ENCODE measurements at places on chromosomes 2 and 18. TPM values are rescaled to one million over a fixed set of nuclear protein-coding genes. Genes with fewer than 3 reads are reported as not detected.

DNA sequence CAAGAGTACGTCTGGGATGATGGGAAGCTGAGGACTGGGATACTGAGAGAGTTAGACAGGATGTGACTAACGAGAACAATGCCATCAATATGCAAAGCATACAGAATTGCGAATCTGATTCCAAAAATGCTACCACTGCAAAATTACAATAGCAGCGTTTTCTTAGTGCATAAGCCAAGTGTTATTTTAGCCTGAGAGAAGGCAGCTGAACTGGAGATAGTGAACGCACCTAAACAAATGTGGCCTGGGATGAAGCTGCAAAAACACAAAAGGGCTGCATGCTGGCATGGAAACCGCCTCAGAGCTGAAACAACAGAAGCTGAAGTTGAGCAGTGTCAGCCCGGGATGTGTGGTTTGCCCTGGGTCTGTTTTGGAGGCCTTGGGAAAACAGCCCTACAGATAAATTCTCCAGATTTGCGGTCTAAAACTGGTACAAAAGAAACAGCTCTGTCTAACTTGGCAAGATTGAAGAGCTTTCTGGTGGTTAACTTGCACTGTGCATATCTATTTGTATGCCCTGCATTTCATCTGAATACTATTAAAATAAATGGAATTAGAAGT lies 45.5 kb downstream of the LYPD6 start:
- H3K4me1 ChIP-seq, result no peaks in the 10 kb centered on the region
- no peak overlapping the region for H3K4me3 ChIP-seq
- H3K27me3 ChIP-seq, result peaks cover 2% of the 10 kb centered on the region
- no peak for DNase-seq
- no peak overlapping the region for H3K27ac ChIP-seq

DNA sequence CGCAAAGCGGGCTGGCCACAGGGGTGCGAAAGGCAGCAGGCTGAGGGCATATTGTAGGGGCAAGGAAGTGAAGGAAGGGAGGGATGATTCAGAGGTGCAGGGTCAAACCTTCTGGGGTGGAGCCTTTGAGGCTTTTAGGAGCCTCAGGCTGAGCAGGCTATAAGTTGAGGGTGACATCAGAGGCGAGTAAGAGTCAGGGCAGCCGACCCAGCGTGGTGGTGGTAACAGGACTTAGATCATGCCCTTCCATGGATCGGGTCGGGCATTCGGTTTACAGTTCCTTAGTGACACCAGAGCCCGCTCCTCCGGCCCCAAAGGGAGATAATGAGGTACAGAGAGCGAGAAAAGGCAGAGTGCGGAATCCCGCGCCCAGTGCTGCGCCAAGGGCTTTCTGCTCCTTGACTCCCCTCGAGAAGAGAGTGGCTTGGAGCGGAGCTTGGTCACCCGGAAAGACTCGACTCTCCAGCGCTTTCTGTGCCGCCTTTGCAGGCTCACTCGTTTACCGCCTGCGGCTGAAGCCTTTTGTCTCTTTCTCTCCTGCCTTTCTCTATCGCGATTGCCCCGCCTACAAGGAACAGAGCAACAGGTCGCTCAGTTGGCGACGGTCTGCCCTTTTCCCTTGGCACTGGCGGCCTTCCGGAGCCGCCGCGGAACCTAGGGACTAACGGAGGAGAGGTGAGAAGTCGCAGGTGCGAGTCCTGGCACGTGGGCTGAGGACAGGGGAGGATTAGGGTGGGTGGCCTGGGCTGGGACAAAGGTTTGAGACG lies 720 bp downstream of the LBX2 start:
- no peaks in the 10 kb centered on the region for H3K27me3 ChIP-seq
- H3K27ac ChIP-seq, result peak overlapping the region; percentile 81
- peaks cover 34% of the 10 kb centered on the region for H3K4me1 ChIP-seq
- H3K36me3 ChIP-seq, result no peaks in the 10 kb centered on the region
- DNase-seq, result no peak
- H3K4me3 ChIP-seq, result peak overlapping the region; percentile 65

DNA sequence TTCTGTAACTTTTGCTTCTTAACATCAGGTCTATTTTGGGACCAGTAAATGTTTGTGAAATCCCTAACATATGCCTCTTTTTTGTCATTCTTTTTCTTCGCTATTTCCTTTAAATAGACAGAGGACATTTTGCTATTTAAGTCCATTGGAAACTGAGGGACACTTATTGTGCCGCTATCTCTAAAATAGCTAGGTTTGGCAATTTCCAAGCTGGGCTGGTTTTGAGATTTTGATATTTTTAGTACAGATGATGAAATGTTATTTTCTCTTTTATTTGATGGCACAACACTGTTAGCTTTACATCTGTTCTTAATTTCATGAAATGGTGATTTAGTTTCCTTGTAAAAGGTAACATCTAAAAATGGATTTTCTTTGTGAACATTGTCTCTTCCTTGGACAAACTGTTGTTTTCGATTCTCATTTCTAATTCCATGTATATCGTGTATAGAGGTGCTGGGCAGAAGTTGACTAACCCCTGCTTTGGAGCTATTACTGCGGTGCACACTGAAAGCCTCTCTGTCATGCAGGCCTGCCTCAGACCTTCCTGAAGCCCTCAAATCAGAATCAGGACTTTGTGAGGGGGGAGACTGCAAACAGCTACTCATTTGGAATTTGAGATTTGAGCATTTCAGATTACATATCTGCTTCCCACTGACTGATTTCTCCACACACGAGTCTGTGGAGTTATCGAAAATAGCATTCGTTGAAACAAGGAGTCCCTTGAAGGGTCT lies 594 bp downstream of the RAD51AP2 start:
- no peak for DNase-seq
- peaks cover 21% of the 10 kb centered on the region for H3K27me3 ChIP-seq
- peak overlapping the region; percentile 61 for H3K4me3 ChIP-seq
- H3K27ac ChIP-seq, result no peak overlapping the region
- peaks cover 2% of the 10 kb centered on the region for H3K4me1 ChIP-seq
- H3K36me3 ChIP-seq, result no peaks in the 10 kb centered on the region

DNA sequence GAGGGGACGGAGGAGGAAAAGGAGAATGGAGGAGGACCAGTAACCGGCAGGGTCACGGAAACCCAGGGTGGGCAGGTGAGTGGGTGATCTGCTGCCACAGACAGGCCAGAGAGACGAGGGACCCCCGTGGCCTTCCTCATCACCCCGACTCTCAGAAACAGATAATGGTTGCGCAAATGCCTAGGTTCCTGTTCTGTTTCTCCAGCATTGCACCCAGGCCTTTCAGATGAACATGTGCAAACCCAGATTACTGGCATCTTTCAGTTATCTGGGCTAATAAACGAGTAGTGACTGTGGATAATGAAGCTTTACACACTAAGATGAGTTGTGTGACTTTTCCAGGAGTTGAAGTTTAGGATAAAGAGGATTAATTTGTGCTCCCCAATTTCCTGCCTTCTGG lies 46.5 kb downstream of the TET3 start:
- H3K27ac ChIP-seq, result no peak overlapping the region
- H3K4me3 ChIP-seq, result no peak overlapping the region
- no peaks in the 10 kb centered on the region for H3K27me3 ChIP-seq
- no peaks in the 10 kb centered on the region for H3K4me1 ChIP-seq

DNA sequence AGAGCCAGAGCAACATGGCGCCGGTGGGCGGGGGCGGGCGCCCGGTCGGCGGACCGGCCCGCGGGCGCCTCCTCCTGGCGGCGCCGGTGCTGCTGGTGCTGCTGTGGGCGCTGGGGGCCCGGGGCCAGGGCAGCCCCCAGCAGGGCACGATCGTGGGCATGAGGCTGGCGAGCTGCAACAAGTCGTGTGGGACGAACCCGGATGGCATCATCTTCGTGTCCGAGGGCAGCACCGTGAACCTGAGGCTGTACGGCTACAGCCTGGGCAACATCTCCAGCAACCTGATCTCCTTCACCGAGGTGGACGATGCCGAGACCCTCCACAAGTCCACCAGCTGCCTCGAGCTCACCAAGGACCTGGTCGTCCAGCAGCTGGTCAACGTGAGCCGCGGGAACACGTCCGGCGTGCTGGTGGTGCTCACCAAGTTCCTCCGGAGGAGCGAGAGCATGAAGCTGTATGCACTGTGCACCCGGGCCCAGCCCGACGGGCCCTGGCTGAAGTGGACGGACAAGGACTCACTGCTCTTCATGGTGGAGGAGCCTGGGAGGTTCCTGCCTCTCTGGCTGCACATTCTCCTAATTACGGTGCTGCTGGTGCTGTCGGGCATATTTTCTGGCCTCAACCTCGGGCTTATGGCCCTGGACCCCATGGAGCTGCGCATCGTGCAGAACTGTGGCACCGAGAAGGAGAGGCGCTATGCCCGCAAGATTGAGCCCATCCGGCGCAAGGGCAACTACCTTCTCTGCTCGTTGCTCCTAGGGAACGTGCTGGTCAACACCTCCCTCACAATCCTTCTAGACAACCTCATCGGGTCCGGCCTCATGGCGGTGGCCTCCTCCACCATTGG lies 507 bp downstream of the CNNM4 start:
- no peaks in the 10 kb centered on the region for H3K27me3 ChIP-seq
- peak overlapping the region; percentile 81 for H3K27ac ChIP-seq
- DNase-seq, result no peak

PLCD4 gene
- total RNA-seq, result 12.9 TPM

PIK3C3 gene
- 23.9 TPM for total RNA-seq

ZNF2 gene
- 5.6 TPM for total RNA-seq

UBXN2A gene
- total RNA-seq, result 23.3 TPM

Measured in Panc1 (cell line).